ENCODE measurements at places on chromosomes 11 and 22.

GRCh38 chr11:614623-615503 is 887 bp downstream of the IRF7 start:
- DNase-seq, result peak; percentile 19

DNA sequence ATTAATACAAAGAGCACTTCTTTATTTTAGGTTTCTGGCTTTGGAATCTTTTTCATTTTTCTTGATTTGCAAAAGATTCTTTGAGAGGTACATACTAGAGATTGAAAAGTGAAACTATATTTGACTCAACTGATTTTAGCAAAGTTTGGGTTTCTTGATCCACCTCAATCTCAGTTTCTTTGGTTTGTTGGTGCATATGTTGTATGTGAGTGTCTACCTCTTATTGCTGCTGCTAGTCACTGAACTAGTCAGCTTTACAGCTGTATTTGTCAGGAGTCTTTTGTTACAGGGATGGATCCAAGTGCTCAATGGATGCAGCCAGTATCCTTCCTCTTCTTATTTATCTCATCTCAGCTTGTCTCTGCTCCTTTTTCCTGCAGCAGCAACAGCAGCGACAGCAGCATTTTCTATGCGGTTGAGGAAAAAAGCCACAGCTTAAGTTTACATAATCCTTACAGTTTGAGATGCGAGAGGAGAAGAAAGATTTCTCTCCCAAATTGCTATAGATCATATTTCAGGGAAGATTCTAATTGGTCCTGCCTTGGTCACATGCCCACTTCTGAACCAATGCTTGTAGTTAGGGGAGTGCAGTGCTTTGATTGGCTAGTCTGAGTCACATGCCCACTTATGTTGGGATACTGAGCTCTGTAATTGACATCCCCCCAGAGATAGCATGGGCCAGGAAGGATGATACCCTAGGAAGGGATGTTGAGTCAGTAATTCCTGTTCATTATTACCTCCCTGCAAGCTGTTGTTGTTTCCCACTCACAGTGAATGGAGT is 10.0 kb upstream of the ZNRF3 start:
- DNase-seq, result no peak

DNA sequence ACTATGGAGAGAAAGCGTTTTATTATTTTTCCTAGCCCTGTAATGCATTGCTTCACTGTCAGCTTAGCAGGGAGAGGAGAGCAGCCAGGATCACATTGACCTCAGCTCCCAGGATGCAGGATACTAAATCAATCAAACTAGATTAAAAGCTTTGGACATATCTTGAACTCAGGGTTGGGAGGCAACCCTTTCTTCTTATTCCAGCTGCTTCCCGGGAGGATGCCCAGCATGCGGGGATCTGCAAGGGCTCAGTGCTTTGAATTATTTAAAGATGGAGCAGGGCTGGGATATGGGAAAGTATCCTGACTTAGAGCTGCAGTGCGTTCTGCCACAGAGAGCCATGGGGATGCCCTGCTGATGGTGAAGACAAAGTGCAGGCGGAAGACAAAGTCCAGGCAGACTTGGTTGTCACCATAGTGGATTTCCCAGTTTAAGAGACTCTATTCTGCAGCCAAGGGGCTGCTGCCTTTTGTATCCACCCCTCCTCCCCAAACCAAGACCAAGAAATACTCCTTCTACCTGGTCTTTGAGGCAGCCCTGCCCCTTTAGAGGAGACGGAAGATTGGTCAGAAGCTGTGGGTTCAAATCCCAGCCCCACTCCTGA is 1035.0 kb downstream of the TBC1D22A start:
- DNase-seq, result no peak

DNA sequence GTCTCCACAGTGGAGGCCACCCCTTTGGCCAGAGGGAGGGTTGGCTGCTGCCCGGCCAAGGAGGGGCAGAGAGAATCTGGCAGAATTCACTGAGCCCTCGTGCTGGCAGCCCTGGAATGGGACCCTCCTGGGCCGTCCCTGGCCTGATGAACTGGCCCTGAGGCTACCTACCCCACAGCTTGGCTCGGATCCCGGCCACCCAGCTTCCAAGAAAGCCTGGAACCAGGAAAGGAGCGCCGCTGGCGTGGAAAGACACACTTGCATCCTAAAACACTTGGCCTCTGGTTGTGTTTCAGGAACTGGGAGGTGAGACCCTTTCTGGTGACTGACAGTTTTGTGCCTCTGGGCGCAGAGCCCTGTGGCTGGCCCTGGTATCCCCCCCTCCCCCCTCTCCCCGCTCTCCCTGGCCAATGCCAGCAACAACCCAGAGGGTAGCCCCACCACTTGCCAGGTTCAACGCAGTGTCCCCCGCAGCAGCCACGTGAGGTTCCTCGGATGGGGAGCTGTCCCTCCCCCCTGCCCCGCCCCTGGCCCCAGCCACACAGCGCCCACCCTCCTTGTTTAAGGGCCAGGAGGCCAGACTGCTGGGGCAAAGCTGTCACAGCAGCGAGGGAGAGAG is 693 bp downstream of the NFAM1 start:
- no peak for DNase-seq

GRCh38 chr11:11407065-11407762 is 54.2 kb upstream of the CSNK2A3 start:
- DNase-seq, result peak; percentile 37

DNA sequence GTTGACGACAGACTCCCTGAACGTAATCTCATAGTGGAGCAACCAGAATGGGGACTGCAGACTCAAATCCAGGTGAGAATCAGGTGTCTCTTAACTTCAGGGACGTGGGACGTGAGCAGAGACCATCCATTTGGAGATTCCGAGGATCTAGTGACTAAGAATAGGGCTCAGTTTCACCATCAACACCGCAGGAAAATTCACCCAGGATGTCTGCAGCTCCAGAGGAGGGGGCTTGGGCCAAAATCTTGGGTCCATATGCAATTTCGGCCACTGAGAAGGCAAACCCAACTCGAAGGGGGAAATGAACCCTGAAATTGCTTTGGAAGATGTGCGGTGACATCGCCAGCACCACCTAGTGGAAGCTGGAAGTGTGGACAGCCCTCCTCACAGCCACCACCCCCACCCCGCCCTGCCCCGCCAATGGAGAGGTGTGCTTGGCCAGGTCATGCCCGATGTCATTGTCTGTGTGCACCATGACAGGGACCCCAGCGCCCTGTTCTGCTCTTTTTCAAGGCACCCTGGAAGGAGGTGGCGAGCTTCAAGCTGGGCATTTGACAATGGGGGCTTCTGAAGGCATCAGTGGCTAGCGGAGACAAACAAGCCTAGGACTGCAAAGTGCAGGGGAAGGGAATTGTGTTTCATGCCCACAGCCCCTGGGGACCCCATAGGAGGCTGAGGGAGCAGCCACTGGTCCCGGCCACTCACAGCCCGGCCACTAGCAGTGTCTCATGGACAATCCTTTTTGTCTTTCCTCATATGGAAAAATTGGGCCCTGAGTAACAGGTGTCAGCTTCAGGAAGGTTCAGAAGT is 24.8 kb downstream of the APOL1 start:
- DNase-seq, result peak; percentile 62

DNA sequence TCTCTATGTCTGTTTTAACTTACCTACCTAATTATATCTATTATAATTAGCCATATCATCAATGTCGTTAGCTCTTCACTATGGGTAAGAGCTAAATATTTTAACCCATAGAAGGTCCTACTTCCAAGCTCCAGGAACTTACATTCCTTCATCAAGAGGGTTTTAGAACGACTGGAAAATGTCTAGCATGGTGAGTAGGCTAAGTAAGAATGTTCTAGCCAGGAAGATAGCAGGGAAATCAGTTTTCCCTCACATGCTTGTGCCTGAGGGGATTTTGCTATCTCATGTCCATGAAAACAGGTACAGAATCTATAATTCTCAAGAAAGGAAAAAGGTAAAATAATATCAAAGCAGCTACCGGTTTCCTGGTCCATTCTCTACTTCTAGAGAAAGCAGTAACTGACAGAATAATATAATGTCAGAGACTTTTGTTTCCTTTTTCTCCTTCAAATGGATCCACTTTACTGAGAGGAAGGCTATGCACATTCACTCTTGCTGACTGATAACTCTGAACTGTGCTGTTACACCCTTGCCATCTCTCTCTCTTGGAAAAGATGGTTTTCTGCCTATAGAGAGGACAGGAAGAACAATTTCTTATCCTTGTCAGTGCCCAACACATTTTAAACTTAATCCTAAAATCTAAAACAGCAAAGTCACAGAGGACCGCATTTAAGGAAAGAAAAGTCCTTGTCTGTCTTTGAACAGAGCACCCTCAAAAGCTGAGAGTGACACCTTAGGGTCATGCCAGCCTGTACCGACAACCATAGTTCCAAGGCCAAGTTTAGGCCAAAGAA is 67.0 kb downstream of the MAML2 start:
- DNase-seq, result no peak
